Hematopoietic multipotent progenitor cell treated with erythropoietin and hydrocortisone succinate and interleukin-3 and kit ligand, for 15 days (in vitro differentiated cells): ENCODE measurements at places on chromosomes 1 and 21.

GRCh38 chr1:25619101-25619890 lies 2.7 kb downstream of the MAN1C1 start:
- DNase-seq: no peak

- DNase-seq: no peak
Measured at GRCh38 chr1:81802457-81802706, 1.6 kb downstream of the ADGRL2 start.

- no peak for DNase-seq
Measured at GRCh38 chr1:167447521-167448136, 70.7 kb downstream of the CD247 start.

GRCh38 chr1:216330262-216330661 lies 93.0 kb downstream of the USH2A start:
- DNase-seq: no peak

DNA sequence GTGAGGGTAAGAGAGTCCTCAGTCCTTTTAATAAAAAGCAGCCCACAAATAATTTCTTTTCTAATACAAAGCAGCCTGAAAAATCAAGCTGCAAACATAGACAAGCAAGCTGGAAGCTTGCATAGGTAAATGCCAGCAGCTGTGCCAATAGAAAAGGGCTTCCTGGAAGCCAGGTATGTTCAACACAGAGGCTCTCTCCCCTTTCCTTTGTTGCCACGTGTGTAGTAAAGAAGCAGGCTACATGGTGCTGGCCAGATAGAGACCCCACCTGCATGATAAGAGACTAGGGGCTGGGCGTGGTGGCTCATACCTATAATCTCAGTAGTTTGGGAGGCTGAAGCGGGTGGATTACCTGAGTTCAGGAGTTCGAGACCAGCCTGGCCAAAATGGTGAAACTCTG lies 50.1 kb upstream of the ERRFI1 start:
- no peak for DNase-seq

DNA sequence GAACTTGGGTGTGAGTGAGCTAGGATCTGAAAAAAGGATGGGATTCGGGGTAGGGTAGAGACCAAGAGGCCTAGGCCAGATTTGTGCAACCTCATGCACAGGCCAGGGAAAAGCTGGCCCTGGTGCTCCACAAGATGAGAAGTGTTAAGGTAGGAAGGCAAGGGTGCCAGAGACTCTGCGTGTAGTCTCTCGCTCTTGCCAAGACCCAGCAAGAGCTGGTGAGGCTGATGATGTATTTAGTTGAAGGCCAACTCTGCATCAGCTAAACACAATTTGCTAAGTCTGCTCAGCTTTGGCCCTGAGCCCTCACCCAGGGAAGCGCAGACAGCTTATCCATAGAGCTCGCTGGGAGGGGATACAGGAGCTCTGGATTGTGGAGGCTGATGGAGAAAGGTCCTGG lies 26.6 kb upstream of the SOX13 start:
- DNase-seq: no peak

DNA sequence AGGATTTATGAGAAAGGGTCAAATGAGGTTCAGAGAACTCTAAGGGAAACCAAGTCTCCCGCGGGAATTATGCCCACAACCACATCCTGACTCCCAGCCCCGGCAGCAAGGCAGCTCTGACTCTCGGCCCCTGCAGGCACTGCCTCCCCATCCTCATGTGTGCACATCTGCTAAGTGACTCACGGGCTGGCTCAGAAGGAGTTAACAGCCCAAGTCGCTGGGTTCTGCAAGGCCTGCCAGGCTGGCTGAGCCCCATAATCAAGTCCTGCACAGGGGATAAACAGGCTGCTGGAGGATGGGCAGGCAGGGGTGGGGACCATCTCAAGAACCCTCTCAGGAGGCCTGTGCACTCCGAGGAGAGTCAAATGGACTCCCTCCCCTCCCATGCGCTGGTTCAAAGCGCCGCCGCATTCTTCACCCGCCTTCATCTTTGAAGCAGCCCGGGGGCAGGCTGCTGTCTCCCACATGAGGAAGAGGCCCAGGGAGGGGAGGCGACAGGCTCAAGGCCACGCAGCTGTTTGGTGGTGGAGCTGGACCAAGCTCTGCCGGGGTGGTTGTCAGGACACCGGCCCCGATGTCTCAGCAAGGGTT lies 344.3 kb downstream of the MATN1 start:
- DNase-seq: no peak

DNA sequence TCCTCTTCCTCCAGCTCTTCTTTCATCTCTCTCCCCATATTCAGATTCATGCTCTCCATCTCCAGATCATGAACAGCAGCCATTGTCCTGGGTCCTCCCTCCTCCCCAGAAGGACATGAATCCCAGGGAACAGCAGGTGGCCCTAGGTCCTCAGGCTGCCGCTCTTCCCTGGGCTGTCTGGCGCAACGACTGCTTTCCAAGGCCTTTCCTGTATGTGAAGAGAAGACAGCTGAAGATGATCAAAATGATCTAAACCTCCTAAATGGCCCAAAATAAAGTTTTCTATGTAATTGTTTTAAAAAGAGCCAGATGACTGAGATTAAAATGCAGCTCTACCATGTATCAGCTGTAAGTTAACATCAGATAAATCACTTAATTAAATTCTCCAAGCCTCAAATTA lies 22.5 kb downstream of the RHBDL2 start:
- no peak for DNase-seq

- DNase-seq: peak; percentile 36
Measured at GRCh38 chr1:92310185-92310597, 11.3 kb downstream of the RPAP2 start.

DNA sequence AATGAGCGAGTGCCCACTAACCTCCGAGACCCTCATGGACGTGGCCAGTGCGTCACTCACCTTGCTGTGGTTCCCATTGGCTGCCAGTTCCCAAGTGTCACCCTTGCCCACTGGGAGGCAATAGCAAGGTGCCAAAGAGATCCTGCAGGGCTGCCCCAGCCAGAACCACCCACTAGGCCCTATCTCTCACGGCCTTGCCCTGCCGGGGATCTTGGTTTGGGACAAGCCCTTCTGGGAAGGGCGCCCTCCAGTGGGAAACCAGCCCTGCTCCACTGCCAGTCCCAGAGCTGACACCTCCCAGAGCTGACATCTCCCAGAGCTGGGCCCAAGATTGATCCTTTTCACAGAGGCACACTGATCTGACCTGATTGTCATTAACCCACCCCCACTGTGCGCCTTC lies 2.1 kb upstream of the SELENON start:
- peak; percentile 28 for DNase-seq

DNA sequence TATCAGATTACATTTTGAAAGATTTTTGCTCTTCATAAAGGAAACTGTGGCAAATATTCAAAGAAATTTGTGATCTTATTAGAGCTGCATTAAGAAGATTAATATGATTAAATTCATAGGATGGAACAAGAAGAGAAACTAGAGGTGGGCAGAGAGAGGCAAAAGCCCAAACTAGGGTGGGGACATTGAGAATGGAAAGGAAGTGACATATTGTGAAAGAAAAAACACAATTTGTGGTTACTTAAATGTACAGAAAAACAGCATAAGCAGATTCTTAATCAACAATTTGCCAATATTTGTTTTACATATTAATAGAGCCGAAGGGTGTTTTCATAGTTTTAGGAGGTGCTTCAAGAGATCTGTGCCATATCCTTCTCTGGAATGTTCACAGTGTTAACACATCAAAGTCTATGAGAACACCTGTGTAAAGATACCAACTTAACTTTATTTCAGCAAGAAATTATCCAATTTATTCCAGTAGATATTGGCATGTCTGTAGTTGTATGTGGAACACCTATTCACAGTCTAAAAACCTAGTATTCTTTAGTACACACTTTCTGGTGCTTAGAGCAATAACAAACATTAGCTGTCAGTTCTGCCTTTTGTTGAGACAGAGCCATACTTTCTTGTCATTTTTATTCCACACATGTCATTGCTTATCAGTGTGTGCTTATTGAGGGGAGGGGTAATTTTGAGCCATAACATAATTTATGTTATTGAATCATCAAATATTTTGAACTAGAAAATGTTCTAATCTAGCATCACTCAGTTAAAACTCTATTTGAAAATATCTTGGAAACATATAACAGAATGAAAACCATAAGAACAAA lies 401.5 kb downstream of the PTPRC start:
- DNase-seq: no peak

DNA sequence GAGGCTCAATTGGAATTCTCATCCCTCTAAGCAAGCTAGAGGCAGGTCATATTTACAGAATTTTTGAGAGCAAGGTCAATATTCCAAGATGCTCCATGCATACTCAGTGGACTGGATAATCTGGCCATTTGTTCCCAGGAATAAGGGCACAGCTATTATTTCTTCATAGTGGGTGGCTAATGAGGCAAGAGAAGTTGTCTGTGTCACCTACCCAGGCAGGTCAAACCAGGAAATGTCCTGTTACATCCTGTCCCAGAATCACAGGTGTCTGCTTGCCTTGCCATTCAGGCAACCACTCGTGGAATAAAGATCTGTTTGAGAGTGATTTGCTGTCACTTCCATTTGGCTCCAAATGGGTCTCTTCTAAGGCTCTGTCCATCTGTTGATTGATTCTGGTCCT lies 85.2 kb upstream of the ZP4 start:
- DNase-seq: no peak

DNA sequence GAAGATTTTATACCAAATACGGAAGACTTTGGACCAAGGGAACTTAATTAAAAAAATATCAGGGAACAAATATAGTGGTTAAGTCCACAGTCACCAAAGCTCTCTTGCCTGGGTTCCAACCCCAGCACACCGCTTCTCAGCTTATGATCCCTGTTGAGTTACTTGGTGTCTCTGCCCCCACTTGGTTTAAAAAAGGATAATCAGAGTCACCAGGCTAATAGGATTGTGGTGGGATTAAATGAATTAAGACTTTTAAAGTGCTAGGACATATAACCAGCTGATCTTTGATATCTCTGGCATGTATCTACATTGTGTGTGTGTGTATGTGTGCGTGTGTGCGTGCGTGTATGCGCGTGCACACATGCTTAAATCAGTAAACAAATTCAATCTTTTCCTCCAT lies 474.7 kb upstream of the DAB1 start:
- DNase-seq: no peak

DNA sequence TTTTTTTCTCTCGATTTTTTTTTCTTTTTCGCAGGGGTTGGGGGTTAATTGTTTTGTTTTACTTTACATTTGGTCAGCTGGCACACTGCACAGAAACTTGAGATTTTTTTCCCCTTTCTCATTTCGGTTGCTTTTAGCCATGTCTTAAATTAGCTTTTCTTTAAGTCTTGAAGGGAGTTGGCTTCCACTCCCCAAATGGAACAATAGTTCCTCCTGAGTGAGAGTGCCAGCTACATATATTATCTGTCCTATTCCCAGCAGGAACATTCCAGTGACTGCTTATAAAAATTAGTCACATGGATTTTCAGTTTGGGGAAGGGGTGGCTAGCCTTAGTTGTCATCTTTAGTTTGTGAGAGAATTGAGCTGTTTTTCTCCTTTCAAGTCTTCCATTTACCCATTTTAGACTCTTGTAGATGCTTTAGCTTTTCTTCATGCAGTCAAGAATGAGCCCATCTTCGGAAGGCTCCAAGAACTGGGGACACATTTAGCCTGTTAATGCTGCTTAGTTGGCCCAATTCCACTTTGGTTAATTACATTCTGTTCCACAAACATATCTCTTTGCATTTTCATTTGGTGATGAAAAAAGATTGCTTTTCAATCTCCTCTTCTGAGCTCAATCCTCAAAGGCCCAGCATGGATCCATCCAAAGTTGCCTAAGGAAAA lies 510.1 kb upstream of the CXADR start:
- no peak for DNase-seq

GRCh38 chr1:228452194-228453021 lies 34.8 kb upstream of the RNF187 start:
- DNase-seq: no peak

GRCh38 chr1:230735447-230735846 lies 11.7 kb upstream of the CAPN9 start:
- no peak for DNase-seq

DNA sequence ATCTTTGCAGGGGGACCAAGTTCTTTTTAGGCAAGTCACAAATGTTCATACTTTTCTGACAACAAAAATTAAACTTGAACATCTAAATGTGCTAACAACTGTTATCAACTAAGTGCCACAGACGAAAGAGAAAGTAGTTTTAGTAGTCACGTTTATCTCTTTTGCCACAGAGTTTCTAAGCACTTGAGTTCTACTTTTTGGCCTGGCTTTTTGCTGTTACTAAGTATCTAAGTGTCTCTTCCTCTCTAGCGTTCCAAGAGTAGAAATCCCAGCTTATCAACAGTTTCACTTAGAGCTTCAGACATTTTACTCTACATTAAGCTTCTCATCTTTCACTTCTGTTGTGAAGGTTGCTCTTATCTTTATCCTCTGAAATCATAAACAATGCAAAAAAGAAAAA lies 34.2 kb downstream of the GATAD2B start:
- DNase-seq: peak; percentile 64

DNA sequence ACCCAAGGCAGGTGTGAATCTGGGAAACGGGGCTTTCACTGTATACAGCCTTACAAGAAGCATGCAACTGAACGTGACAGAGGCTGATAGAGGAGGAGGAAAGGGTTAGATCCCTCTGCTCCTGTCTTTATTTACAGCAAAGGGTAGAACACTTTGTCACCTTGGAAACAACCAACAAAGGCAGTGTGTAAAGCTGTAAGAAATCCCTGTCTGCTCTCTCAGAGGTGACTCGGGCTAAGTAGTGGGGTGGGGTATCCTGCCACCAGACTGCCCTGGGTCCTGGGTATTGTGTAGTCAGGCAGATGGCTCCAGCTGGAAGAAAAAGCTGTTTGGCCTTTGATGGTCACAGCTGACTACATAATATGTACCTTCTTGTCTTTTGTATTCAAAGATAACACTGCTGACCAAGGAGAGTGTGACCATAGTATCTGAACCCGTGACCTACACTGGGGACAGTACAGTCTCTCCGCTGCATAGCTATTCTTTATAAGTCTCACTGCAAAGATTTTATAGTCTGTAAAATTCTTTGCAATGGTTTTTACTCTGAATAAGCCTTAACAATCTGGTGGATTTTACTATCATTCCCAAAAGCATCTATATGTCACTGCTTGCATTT lies 22.1 kb upstream of the POU2F1 start:
- no peak for DNase-seq

- no peak for DNase-seq
Measured at GRCh38 chr1:8439015-8439702, 121.2 kb downstream of the SLC45A1 start.
